ENCODE measurements at places on chromosomes 12 and 14.
A peak's percentile ranks its signal among the peaks of the same experiment; 100 is the strongest.

GRCh38 chr12:91098941-91099340 lies 12.4 kb downstream of the LUM start:
- DNase-seq: peak; percentile 80

- no peak for DNase-seq
Observed at GRCh38 chr12:96635844-96636243, 146.5 kb downstream of the CFAP54 start.

DNA sequence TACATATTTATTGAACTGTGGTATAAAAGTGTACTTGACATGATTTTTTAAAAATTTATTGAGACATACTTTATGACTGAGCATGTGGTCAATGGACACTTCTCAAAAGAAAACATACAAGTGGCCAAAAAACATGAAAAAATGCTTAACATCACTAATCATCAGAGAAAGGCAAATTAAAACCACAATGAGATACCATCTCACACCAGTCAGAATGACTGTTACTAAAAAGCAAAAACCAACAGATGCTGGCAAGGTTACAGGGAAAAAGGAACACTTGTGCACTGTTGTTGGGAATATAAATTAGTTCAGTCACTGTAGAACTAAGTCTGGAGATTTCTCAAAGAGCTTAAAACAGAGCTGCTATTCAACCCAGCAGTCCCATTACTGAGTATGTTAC lies 1177.6 kb downstream of the GALC start:
- no peak for DNase-seq

DNA sequence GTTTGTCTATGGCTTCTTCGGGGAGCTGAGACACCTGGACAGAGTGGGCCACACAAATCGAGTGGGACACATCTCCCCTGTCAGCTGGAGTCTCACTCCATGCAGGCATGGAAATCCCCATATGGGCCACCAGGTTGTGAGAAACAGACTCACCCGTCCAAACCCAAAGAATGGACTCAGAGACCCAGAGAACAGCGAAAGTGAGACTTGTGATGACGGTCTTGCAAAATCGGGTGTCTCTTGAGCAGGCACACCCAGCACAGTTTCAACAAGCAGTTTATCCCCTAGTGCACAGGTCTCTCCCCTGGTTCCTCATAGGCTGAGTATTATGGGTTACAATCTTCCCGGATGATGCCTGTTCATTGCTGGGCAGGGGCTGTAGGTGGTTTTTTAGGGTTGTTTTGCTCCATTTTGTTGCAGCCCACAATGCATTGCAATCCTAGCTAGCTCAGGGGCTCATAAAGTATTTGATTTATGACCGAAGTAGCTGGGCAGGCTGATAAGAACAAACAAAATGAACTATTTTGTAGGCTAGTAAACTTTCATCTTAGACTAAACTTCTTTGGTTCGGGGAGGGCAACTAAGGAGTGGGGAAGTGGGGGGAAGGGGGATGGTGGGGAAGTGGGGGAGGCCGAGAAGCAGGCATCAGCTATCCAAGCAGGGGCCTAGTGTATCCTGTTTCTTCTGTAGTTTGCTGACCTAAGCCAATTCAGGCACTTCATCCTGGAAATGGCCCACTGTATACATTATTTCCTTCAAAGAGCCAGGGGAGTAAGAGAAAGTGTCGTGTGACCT lies 45.3 kb downstream of the IQSEC3 start:
- DNase-seq: no peak

DNA sequence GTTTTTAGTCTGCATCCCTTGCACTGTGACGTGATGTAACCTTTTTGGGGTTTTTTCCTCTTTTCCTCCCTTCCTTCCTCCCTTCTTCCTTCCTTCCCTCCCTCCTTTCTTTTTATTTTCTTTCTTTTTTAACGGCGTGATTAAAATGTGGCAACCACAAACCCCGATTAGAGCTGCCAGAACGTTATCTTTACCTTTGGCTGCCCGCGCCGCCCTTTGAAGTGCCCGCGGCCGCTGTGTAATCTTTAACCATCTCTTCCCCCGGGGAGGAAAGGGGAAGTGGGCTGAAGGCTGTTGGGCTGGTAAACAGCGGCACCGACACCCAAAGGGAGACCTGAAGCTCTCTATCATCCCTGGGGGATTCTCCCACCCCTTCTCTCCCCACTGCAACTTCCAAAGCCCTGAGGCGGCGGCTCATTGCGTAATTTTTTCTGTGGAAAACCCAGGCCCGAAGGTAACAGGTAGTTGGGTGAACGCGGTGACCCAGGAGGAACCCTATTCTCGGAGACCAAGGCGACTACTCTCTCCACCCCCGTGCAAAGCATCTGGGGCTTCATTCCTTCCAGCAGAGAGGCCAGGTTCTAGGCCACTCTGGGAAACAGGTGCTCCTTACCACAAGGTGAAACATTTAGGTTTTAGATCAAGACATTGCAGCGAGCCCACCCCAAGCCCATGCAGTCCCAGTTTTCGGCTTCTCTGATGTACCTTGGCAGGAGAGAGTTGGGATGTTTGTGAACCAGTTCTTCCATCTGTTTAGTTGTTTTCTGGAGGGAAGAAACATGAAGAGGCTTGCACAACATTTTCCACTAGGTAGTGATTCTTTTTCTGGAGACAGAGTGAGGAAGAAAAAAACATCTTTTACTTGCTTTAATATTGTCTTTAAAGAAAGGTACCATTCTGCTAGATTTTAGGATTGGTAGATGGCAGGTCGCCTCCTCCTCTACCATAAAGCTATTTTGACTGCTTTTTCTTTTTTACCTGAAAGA lies 1.5 kb downstream of the LGR5 start:
- no peak for DNase-seq

- no peak for DNase-seq
Observed at GRCh38 chr14:106038263-106038662, 511.9 kb downstream of the TMEM121 start.

DNA sequence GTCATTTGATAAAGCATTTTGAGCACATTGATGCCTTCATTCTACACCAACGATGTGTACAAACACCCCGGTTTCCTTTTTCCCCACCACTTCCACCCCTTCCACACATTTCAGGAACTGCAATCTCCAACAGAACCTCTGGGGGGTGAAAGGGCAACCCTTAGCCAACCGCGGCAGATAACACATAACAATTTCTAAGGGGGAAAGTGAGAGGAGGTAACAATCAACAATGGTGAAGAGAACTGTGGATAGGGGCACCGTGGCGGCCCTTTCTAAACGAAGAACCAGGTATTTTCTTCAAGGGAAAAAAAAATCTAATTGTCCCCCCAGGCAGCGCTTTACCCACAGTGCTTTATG lies 1.1 kb downstream of the KITLG start:
- no peak for DNase-seq

GRCh38 chr12:116087962-116088361 lies 189.5 kb downstream of the MED13L start:
- no peak for DNase-seq

- DNase-seq: peak; percentile 81
Observed at GRCh38 chr12:46473634-46474329, 101.2 kb upstream of the SLC38A2 start.

DNA sequence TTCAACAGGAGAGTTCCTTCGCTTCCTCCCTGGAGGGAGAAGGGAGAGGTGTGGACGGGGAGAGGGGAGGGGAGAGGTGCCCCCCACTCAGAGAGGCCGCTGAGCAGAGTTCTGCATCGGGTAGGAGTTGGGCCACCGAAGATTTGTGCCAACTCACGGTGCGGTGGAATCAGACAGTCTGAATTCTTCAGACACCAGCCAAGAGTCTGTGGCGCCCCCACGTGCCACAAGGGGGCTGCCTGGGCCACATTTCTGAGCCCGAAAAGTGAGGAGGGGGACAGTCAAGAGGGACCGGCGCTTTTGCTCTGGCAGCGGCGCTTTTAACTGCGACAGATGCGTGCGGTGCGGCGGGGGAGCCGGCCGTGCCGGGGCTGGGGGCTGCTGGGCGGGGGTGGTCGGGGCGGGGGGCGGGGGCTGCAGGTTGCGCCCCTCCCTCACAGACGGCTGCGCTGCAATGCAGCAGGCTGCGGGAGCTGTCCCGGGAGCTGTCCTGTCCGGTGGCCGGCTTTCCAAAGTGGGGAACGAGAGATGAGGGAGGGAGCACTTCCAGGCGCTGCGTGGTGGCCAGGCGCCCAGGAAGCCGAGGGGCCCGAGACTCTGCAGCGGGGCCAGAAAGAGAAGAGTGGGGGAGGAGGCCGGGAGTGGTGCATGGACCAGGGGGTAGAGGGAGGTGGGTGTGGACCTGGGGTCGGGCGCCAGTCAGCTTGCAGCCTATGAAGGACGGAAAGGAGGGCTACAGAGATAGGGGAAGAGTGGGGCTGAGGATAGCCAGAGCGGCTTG lies 975 bp upstream of the RTL1 start:
- no peak for DNase-seq

DNA sequence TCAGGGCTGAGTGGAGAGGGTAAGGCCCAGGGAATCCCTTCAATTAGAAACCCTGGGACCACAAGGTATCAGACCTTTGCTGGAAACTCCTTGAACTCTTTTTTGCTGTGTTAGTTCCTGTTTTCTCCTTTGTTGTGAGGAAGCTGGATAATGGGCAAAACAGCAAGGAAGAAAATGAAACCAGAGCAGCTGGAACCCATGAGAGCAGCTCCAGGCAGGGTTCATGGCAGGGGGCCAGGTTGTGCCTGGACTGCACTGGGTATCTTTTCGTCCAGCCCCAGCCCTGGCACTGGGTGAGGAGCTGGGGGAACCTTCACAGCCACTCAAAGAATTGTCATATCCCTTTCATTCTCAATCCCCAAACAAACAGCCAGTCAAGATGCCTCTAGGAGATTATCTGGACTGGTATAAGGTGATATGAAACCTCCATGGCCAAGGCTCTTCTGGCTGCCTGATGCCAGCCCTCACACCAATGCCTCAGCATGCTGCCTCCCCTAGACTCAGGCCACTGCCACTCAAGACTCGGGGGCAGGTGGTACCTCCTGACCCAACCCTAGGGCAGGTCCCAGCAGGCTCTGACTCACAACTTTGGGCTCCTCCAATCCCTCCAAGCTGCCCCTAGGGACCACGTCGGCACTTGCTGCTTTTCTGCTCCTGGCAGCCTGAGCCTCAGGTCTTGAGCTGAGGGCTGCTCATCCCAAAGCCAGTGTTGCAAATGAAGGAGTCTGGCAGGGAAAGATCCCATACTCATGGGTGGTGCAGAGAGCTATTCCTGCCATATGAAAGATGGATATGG lies 16.5 kb downstream of the FAM186B start:
- no peak for DNase-seq

- DNase-seq: no peak
Observed at GRCh38 chr12:94689002-94689645, 38.8 kb upstream of the TMCC3 start.

GRCh38 chr14:26593357-26593756 lies 4.5 kb downstream of the NOVA1 start:
- no peak for DNase-seq

GRCh38 chr14:71143381-71144290 lies 236.4 kb downstream of the PCNX1 start:
- DNase-seq: no peak

GRCh38 chr12:30201301-30202160 lies 417.8 kb upstream of the TMTC1 start:
- DNase-seq: no peak

DNA sequence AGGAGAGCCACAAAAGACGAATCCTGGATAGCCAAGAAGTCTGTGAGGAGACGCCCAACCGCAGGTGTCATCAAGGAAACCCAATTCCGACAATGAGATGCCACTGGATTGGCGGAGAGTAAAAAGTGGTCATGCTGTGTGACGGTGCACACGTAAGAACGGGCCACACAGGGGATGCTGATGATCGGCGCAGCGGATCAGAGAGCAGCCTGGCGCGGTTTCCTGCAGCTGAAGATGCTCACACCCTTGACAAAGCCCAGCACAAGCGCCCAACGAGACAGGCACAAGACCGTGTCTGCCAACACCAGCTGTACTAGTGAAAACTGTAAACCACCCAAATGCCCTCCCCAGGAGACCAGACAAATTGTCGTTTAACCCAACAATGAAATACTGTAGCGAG lies 55.8 kb downstream of the CCDC85C start:
- no peak for DNase-seq

DNA sequence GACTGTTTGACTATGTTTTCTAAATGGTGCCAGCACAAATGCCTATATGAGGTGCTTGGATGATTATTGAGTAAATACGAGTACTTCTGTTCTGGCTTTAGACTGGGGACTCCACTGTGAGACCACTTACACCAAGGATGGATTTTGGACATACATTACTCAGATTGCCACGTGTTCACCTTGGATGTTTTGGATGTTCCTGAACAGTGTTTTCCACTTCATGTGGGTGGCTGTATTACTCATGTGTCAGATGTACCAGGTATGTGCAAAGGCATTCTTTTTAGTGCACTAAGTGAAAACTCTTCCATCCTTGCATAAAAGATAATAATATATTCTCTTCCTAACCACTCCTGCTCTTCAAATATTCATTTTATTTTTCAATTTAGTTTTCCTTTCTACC lies 30.7 kb downstream of the CSRP2 start:
- DNase-seq: no peak

DNA sequence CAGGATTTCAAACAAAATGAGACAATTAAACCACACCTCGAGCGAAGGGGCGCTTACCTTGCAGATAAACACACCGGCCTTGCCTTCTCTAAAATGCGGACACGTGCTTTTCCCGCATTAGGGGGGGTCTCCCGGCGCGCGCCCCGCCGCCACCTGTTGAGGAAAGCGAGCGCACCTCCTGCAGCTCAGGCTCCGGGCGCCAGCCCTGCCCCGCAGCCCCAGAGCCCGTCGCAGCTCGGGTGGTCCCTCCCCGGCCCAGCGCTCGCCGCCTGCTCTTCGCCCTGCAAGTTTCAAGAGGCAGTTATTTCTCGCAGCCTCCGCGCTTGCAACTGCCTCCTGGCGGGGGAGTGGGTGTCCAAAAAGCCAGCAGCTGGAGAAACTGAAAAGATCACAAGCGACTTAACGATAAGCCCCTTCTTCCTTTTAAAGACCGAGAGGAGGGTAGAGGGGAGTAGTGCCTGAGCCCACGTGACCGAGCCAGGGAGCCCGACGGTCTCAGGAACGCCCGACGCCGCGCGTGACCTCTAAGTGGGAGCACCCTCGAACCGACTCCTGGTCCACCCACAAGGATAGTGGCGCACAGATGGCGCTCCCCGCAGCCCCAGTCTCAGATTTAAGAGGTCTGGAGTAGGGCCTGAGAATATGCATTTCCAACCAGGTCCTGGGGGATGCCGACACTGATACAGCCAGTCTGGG lies at the start of gene ESR2:
ESR2 (minus strand) TSS at position 396 of the 696 bp plus-strand sequence. CDS start 11,386 bp downstream, outside the sequence.
- no peak for DNase-seq

GRCh38 chr12:46110223-46110611 lies 119.8 kb upstream of the SCAF11 start:
- no peak for DNase-seq

GRCh38 chr14:82855912-82856391 lies 1322.3 kb upstream of the SEL1L start:
- peak; percentile 39 for DNase-seq

GRCh38 chr12:51240971-51241370 lies 2.3 kb downstream of the DAZAP2 start:
- DNase-seq: no peak

DNA sequence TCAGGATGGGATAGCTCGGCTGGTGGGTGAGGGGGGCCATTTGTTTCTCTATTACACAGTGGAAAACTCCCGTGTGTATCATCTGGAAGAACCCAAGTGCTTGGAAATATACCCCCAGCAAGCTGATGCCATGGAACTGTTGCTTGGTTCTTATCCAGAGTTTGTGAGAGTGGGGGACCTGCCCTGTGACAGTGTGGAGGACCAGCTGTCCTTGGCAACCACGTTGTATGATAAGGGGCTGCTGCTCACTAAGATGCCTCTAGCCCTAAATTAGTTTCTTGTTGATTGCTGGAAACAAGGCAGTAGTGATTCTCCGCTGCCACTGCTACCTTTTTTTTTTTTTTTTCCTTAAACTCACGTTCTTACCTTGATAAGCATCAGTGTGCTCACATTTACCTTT lies 1.9 kb downstream of the RIOX1 start:
- DNase-seq: no peak
